ENCODE measurements at places on chromosomes 6 and 20.

GRCh38 chr6:28988536-28989311 is 16.4 kb downstream of the ZNF311 start:
- DNase-seq = no peak

- DNase-seq = no peak
Measured at GRCh38 chr6:79042799-79043126, 35.3 kb downstream of the PHIP start.

DNA sequence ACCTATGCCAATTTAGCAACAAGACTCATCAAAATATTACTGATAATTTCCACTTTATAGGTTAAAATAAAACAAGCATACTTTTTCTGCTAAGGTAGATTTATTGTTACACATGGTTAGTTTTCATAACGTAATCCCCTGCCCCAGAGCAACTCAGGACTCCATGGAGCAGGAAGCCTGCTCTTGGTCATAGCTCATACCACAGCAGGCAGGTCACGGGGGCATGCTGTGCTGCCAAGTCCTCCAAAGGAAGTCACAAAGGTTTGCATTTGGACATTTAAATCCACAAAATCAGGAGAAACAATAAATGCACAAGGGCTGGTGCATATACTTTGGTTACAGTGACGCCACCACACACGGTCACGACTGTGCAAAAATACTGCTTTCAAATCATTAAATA is 12.5 kb downstream of the GZF1 start:
- DNase-seq = no peak

DNA sequence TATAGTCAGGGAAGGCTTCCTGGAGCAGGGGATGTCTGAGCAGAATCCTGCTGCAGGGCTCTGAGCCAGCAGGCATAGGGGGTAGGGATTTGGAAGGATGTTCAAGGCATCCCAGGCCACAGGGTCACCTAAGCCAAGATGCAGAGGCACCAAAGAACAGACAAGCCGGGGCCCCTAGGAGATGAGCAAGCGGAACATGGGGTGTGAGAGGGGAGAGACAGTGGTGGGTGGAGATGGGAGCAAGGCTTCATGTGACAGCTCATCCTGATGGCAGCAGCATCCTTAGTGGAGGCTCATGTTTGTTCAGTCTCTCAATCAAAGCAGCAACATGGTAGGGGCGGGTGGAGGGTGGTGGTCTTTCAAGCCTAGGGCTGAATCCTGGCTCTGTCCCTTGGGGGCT is 29.8 kb upstream of the TCP11 start:
- no peak for DNase-seq
